ENCODE measurements at places on chromosomes 11 and 22. TPM values are rescaled to one million over a fixed set of nuclear protein-coding genes. Genes with fewer than 3 reads are reported as not detected.

The LMO2 gene
- total RNA-seq = not detected

The IL18 gene
- 1.4 TPM for total RNA-seq

The FOLR2 gene
- not detected for total RNA-seq

The UNC93B1 gene
- total RNA-seq = 8.8 TPM

The TMEM134 gene
- 6.9 TPM for total RNA-seq

The C11orf97 gene
- not detected for total RNA-seq

The OR52I1 gene
- not detected for total RNA-seq

The MMP8 gene
- not detected for total RNA-seq

The JAML gene
- 3.8 TPM for total RNA-seq

The PRR5L gene
- total RNA-seq = not detected

DNA sequence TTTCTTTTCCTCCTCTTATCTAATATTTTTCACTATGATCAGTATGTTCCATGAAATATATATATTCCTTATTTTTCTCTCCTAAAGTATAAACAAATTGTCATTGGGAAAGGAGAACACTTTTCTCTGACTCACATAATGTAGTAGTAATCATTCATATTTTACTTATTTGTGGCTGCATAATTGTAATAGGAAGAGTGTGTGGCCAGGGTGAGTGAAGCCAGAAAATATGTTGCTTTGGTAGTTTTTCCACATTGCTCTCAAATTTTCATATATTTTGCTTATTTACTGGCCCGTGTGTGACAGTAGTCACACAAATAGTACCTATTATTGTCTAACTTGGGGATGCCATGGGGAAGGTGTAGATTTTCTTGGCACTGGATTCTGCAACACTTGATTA lies 172.1 kb downstream of the DYNC2H1 start:
- no peak overlapping the region for H3K27ac ChIP-seq
- no peak overlapping the region for H3K4me3 ChIP-seq
- no peaks in the 10 kb centered on the region for H3K27me3 ChIP-seq
- DNase-seq = no peak
- H3K36me3 ChIP-seq = no peaks in the 10 kb centered on the region
- no peaks in the 10 kb centered on the region for H3K4me1 ChIP-seq

DNA sequence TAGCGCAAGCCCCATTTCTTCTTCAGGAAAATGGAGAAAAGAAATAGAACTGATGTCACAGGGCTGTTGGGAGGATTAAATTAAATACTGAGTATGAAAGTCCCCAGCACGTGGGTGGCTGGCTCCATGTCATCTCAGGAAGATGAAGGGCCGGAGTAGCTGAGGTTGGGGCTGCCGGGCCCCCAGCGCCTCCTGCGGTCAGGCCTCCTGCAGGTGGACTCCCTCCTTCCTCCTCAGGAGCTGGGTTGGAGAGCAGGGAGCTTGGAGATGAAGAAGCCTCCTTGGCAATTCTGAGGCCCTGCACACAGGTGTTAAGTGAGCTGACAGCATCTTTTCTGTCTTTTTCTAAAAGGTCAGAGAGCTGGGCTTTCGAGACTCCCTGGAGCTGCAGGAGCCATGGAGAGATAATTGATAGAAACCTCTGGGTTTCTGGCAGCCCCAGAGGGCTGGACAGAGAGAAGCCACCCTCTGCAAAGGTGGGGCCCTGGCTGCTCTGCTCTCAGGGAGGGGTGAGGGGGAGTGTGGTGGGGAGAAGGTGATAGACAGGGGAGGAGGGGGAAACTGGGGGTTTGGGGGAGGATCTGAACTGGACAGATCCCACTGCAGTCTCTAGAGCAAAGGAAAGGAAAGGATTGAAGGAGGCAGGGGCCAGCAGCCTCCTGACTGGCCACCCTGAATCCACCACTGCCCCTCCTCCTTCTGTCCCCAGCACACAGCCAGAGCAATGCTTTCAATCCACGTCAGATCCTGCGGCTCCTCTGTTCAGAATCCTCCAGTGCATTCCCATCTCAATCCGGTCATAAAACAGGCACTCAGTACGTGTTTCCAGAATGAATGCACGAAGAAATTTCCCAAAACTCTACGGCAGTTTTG lies 210.8 kb downstream of the CEP164 start:
- H3K27ac ChIP-seq = no peak overlapping the region
- H3K36me3 ChIP-seq = no peaks in the 10 kb centered on the region
- H3K27me3 ChIP-seq = peaks cover 1% of the 10 kb centered on the region
- no peaks in the 10 kb centered on the region for H3K4me1 ChIP-seq

- peaks cover 1% of the 10 kb centered on the region for H3K27me3 ChIP-seq
- no peak for DNase-seq
- no peak overlapping the region for H3K27ac ChIP-seq
- no peaks in the 10 kb centered on the region for H3K36me3 ChIP-seq
Observed at GRCh38 chr22:49525801-49526535, 301.7 kb downstream of the BRD1 start.

DNA sequence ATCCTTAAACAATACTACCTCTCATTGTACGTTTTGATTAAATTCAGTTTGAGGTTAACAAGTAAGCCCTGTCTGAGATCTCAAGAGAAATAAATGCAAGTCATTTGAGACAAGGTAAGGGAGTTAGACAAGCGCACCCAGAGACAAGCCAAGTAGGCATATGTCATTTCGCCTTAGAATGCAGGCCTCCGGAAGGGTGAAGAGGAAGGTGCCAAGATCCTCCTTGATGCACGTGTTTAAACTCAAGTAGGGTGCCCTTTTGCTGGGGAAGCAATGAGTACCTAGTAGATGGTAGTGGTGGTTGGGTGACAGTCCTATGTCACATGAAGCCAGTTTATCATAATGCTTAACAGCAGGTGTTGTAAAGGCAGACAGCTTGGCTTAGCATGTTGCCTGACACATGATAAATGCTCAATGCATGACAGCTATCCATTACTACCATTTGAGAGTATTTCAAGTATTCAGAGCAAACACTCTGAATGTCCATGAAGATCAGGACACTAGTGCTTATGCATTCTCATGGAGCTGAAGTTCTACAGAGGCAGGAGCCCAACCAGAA lies 415.9 kb downstream of the TMEM135 start:
- 0 out of 2 replicates have a peak, but pooled peaks cover 2% of the 10 kb centered on the region for H3K27me3 ChIP-seq
- no peak overlapping the region for H3K27ac ChIP-seq
- no peaks in the 10 kb centered on the region for H3K36me3 ChIP-seq
- DNase-seq = no peak
- H3K4me3 ChIP-seq = no peak overlapping the region
- no peaks in the 10 kb centered on the region for H3K4me1 ChIP-seq

- no peak overlapping the region for H3K27ac ChIP-seq
- H3K4me3 ChIP-seq = peak overlapping the region; percentile 77
- no peaks in the 10 kb centered on the region for H3K27me3 ChIP-seq
Observed at GRCh38 chr11:14380947-14381561, 22.1 kb upstream of the RRAS2 start.

DNA sequence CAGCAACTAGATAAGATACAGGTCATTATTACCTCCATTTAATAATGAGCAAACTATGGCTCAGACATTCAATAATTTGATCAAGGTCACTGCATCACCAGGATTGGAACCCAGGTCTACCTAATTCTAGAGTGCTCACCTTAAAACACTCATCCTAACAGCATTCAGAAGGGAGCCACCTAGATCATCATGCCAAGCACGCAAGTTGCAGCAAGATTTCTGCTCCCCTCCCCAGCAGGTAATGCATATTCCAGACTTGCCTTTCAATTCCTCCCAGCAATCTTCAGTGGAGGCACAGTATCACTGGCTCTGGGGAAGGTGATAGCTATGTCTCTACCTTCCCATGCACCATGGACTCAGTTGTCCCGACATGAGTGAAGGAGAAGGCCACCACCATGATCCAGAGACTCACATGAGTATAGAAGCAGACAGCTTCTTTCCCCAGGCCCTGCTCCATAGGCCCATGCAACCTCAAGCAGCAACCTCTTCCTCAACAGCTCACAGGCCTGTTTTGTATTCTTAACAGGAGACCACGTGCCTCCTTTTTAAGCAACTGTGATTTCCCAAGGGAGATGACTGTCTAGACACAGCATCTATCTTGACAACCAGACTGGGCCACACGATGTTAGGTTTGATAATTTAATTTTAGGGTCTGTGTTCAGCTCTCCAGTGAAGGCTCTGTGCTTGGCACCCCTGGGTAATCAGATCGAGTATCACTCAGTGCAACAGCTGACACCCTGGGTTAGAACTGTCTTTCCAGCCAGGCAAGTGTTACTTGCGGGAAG lies 36.4 kb downstream of the RAB30 start:
- H3K36me3 ChIP-seq = no peaks in the 10 kb centered on the region
- H3K4me1 ChIP-seq = peaks cover 39% of the 10 kb centered on the region
- no peak overlapping the region for H3K4me3 ChIP-seq
- no peaks in the 10 kb centered on the region for H3K27me3 ChIP-seq
- no peak overlapping the region for H3K27ac ChIP-seq

DNA sequence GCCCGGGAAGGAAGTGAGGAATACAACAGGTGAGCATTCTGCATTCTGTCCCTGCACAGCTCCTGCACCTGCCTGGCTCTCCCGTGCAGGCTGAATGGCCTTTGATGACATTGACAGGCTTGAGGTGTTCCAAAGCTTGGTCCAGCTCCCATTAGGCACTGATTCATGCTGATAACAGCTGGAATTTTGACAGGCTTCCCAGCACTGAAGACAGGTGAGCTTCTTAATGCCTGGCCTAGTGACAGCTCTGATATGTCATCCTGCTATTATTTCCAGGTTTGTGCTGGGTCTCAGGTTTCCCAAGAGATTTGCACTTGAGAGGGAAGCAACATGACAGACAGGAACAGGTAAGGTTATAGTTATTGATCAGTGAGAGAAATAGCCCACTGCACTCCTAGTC lies 58.0 kb upstream of the MTNR1B start:
- DNase-seq = no peak
- H3K27ac ChIP-seq = no peak overlapping the region
- H3K4me3 ChIP-seq = no peak overlapping the region
- no peaks in the 10 kb centered on the region for H3K36me3 ChIP-seq
- no peaks in the 10 kb centered on the region for H3K27me3 ChIP-seq
- H3K4me1 ChIP-seq = no peaks in the 10 kb centered on the region

GRCh38 chr11:57394203-57394965 lies 3.9 kb upstream of the PRG2 start:
- no peak overlapping the region for H3K4me3 ChIP-seq
- DNase-seq = no peak
- H3K27ac ChIP-seq = no peak overlapping the region

DNA sequence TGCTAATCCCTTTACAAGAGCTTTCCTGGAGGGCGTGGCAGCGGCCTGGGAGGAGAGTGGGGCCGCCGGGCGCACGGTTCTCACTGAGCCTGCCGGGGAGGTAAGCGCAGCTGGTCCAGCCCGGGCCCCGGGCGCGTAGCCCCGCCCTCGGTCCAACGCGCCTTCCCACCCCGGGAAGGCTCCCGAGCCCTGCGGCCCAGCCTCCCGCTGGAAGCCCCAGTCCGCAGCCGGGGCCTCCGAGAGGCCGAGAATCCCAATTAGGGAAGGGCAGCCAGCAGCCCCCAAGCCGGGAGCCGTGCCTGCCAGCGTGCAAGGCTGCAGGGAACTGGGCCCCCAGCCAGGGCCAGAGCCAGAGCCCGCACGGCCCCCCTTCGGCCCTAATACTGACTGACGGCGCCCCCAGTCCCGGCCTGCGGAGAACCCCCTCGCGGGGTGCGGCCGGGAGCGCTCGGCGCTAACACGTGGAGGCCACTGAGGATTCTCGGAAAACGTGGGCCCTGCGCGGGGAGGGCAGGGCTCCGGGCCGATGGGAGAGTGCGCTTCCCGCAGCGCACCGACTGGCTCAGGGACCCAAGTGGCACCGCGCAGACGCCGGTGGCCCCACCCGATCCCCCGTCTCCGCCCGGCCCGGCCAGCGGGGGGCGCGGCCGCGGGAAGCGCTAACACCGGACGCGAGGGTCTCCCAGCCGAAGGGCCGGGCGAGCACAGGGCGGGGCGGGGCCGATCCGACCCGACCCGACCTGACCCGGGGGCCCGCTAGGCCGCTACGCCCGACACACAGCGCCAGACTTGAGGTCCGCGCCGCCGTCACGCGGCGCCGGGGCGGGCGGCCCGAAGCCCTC lies 5.7 kb downstream of the ZFTA start:
- no peak for DNase-seq
- no peaks in the 10 kb centered on the region for H3K27me3 ChIP-seq
- H3K36me3 ChIP-seq = peaks cover 10% of the 10 kb centered on the region
- no peak overlapping the region for H3K4me3 ChIP-seq

GRCh38 chr22:30790366-30790765 lies 95.7 kb downstream of the OSBP2 start:
- H3K27me3 ChIP-seq = no peaks in the 10 kb centered on the region
- no peak overlapping the region for H3K27ac ChIP-seq

- H3K4me3 ChIP-seq = no peak overlapping the region
- peaks cover 3% of the 10 kb centered on the region for H3K27me3 ChIP-seq
- H3K27ac ChIP-seq = no peak overlapping the region
Observed at GRCh38 chr11:47912843-47913437, 64.8 kb upstream of the NUP160 start.

- H3K36me3 ChIP-seq = no peaks in the 10 kb centered on the region
- peak; percentile 12 for DNase-seq
- H3K27me3 ChIP-seq = peaks cover 8% of the 10 kb centered on the region
- no peaks in the 10 kb centered on the region for H3K4me1 ChIP-seq
Observed at GRCh38 chr22:39634530-39635405, 64.2 kb downstream of the CACNA1I start.

DNA sequence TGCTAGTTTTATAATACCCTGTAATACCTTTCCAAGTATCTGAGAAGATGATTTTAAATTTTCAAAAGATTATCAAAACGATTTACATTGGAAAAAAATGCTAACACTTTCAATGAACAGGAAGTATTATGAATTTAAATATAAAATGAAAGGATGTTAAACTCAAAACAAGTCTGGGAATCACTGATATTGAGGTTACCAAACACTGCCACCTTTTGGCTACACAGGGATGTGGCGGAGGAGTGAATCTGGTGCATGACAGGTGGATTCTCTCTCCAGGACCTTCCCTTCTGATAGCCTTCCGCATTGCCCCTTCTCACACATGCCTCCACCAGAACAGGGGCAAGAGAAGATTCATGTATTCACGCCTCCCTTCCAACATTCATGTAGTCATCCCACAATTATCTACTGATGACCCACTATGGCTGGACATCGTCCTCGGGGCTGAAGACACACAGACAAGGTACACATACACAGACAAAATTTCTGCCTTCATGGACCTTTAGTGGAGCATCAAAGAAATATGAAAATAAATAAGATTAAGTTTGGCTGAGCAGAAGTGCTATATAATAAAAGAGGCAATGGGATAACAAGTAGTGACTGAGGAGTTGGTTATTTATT lies 34.7 kb downstream of the ATG16L2 start:
- peaks cover 17% of the 10 kb centered on the region for H3K36me3 ChIP-seq
- H3K4me1 ChIP-seq = no peaks in the 10 kb centered on the region
- no peak overlapping the region for H3K27ac ChIP-seq
- peak; percentile 29 for DNase-seq
- no peak overlapping the region for H3K4me3 ChIP-seq
- H3K27me3 ChIP-seq = no peaks in the 10 kb centered on the region

- no peak overlapping the region for H3K27ac ChIP-seq
- H3K4me3 ChIP-seq = no peak overlapping the region
- peaks cover under 1% of the 10 kb centered on the region for H3K4me1 ChIP-seq
- H3K27me3 ChIP-seq = 0 out of 3 replicates have a peak, but pooled peaks cover 2% of the 10 kb centered on the region
- no peaks in the 10 kb centered on the region for H3K36me3 ChIP-seq
Observed at GRCh38 chr22:30857791-30858190, 110.8 kb downstream of the MORC2 start.

- no peak for DNase-seq
- no peak overlapping the region for H3K27ac ChIP-seq
- H3K36me3 ChIP-seq = no peaks in the 10 kb centered on the region
- H3K4me1 ChIP-seq = peaks cover 26% of the 10 kb centered on the region
- H3K4me3 ChIP-seq = no peak overlapping the region
Observed at GRCh38 chr22:46262449-46263215, 511 bp downstream of the PKDREJ start.

Data from HepG2 (cell line).